Body of pancreas (tissue), 4 donors: ENCODE measurements at places on chromosomes 7 and 10.

DNA sequence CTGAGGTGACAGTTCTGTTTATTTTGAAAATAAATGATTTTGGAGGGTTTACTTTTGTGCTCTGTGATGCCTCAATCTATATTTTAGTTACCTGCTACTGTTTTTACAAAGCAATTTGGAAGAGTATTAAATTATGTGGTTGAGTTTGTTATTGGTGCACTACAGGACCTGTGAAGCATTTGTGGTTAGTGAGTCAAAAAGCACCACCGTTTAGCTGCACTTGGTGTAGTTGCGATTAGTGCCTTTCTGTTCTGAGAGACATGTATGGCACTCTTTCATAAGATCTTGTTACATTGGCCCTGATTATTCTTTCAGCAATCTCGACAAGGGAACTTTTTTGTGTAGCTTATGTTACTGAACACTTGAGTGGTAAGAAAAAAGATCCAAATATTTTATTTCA lies 132.2 kb downstream of the BBS9 start:
- no peak for DNase-seq

DNA sequence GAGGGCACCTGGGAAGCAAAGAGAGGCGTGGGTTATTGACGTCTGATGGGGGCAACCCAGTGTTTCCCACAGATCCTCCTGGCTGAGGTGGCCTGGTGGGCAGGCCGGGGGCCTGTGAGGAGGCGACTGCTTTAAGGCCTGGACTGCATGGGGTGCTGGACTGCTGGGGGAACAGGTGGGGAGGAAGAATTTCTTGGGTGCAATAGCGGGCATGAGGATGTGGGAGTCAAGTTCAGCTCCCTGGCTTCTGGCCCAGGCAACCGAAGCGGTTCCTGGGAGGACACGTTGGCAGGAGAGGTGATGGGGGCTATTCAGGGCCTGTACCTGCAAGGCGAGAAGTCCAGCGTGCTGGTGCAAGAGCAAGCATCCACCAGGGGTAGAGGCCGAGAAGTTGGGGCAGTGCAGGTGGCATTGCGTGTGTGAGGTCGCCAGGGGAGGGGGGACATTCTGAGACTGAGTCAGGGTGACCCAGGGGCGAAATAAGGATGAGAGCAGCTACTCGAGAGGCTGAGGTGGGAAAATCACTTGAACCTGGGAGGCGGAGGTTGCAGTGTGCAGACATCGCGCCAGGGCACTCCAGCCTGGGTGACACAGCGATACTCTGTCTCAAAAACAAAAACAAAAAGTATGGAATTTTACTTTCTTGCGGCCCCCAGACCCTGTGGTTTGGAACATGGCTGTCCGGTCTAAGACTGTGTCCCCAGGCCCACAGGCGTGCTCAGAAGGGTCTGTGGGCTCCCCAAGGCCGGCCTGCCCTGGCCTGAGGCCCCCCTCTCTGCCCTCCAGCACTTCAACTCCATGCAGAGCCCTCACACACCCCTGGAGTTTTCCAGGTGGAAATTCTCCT lies 53.6 kb upstream of the ELN start:
- DNase-seq: peak; percentile 4

- no peak for DNase-seq
Observed at GRCh38 chr10:86708068-86708782, 39.9 kb downstream of the LDB3 start.

DNA sequence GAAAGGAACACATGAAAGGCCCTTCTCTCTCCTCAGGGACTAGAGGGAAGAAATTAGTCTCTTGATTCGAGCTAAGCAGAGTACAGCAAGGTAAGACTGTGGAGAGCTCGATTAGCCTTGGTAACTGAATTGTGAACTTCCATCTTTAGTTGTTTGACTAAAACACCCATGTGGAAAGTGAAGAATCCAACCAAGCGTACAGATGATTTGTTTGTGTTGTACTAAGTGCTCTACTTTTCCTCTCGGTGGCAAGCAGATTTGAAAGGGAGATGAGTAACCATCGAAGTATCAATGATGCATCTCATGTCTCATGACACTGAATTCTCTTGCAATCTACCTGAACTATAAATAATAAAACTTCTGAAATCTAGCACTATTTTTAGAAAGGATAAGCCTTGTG lies 80.7 kb downstream of the FZD1 start:
- DNase-seq: no peak

- DNase-seq: no peak
Observed at GRCh38 chr10:126843299-126843934, 61.8 kb upstream of the DOCK1 start.
